Stimulated activated CD8-positive, alpha-beta memory T cell treated with anti-CD3 and anti-CD28 coated beads, Interleukin-12 subunit alpha, Interleukin-12 subunit beta, amount 100 ng/mL, for 1 hour (primary cell): ENCODE measurements at places on chromosomes 12 and 14.

- no peak for DNase-seq
These were observed 17.2 kb upstream of the LRRK2 start for GRCh38 chr12:40207551-40207950.

DNA sequence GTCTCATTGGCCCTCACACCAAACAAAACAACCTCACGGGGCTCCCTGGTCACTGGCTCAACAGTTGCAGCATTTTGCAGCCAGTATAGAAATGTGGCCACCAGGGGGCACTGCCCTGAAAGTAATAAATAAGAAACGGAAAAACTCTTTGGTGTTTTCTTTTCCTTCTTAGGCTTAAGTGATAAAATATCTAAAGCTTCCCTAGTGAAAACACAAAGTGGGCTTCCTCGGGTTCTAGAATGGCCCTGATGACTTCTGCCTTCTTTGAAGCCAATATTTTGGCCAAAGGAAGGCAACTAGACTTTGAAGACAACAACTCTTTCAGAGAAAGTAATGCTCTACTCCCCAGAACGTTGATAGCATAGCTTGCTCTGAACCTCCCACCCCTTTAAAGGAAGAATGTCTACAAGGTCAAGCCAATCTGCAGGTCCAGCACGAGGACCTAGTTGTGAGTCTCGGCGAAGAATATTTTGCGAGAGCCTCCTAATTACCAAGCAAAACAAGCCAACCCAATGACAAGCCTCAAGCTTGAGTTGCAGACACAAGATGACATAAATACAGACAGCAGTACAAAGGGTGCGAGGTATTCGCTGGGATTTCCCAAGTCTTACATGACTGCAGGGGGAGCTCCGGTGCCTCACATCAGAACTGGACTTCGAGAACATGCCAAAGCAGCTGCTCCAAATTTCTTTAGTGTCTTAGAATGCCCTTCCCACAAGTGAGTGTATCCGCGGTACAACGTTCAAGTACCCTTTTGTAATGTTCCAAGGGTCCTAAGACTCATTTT, 2.6 kb downstream of the ITPK1 start:
- peak; percentile 76 for DNase-seq

- DNase-seq: no peak
These were observed 1.5 kb downstream of the ATP2B1 start for GRCh38 chr12:89706986-89707702.

DNA sequence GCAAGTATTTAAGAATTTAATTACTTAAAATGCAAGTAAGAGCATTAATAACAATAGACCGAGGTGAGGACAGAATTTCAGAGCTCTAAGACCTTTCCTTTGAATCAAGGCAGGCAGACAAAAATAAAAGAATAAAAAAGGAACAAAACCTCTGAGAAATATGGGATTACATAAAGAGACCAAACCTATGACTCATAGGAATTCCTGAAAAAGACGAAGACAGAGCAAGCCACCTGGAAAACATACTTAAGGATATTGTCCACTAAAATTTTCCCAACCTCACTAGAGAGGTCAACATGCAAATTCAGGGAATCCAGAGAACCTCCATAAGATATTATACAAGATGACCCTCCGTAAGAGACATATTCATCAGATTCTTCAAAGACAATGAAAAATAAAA, 325.1 kb downstream of the AEBP2 start:
- DNase-seq: no peak

DNA sequence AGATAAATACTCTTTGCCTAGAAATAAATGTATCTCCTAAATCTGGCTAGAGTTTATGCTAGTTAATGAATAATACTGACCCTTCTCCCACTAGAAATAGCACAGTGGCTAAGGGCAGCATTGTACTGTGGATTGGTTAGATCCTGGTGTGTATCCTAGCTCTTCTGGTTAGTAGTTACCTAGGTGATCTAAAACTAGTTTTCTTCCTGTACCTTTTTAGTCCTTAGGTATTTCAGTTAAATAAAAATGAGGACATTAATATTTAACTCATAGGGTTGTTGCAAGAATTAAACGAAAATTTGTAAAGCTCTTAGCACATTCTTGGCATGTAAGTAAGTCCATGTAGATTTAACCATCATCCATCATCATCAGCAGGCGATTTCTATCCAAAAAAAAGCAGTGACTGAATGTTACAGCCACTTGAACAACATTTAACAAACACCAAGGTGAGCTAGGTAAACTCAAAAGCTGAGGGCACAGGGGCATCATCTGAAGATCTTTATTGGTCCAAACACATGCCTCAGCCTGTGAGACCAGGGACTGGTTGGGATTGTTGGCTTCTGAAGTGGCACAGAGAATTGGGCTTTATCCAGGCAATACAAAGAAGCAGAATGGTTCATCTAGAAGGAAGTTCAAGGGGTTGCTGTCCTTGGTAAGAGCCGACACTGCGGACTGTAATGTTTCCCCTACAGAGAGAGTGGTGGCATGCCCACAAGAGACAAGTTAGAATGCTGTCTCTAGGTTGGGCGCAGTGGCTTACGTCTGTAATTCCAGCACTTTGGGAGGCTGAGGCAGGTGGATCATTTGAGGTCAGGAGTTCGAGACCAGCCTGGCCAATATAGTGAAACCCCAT, 100.8 kb downstream of the GAS2L3 start:
- no peak for DNase-seq

DNA sequence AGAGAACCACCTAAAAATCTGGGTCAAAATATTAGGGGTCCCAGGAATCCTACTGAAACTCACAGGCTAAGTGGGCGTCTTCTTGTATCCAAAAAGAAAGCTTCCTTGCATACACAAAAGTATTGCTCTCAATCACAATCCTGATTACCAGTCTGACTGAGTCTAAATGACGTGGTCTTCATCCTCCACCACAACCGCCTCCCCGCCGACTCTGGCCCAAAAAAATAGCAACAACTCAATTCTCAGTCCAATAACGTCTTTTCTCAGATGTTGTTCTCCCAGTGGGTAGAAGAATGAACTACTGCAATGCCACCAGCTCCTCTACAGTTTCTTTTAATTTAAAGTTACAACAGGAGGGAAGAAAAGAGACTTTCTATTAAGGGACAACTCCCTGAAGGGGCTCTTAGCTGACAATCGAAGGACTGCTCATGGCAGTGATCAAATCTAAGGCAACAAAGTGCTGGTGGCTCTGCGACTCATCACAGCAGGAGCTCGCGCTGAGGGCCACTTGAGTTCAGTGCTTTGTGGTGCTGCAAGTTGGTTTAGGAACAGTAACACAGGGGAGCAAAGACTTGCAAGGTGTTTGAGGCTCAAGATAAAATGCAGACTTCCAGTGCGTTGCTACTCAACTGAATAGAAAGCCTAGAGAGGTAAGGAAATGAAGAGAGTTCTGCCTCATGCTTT, 394.1 kb downstream of the BCAT1 start:
- DNase-seq: no peak

DNA sequence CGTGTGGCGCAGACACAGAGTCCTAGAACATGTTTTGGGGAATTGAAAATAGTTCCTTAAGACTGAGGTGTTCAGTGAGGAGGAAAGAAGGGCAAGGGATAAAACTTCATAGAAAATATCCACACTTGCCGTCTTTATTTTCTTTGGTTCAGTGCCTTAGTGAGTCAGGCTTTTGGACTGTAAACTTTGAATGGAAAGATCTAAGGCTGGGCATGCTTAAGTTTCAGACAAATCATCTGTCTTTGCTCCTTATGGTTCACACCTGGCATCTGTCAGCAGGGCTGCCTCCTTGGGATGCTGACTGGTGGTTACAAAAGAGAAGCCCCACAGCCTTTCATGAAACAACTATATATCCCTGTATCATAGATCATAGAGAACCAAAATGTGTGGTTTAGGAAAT, 136.3 kb upstream of the PRICKLE1 start:
- no peak for DNase-seq

- DNase-seq: no peak
These were observed 99.6 kb downstream of the SLC25A47 start for GRCh38 chr14:100422556-100423316.

GRCh38 chr14:75979071-75979571, 2.7 kb downstream of the TGFB3 start:
- no peak for DNase-seq

- no peak for DNase-seq
These were observed 449.7 kb downstream of the TMTC2 start for GRCh38 chr12:83136411-83136810.

DNA sequence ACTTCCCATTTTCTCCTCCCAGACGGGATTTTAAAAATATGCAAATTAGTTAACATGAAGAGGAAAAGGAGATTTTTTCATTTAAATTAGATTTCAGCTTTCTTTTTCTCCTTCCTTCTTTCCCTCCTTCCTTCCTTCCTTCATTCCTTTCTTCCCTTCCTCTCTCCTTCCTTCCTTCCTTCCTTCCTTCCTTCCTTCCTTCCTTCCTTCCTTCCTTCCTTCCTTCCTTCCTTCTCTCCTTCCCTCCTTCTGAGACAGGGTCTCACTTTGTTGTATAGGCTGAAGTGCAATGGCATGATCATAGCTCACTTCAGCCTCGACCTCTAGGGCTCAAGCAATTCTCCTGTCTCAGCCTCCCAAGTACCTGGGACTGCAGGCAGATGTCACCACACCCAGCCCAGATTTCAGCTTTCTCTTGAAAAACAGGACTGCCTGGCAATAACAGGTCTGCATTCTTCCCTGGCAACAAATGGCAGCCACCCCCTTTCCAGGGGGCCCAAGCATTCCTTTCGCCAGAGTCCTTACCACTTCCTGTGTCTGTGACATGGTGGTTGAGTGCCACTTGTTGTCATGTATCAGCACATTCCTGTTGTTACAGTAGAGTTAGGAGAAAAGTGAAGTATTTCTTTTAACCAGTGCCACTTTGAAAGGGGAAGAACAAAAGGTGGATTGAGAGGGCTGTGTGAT, 119.1 kb downstream of the PTPN11 start:
- no peak for DNase-seq

DNA sequence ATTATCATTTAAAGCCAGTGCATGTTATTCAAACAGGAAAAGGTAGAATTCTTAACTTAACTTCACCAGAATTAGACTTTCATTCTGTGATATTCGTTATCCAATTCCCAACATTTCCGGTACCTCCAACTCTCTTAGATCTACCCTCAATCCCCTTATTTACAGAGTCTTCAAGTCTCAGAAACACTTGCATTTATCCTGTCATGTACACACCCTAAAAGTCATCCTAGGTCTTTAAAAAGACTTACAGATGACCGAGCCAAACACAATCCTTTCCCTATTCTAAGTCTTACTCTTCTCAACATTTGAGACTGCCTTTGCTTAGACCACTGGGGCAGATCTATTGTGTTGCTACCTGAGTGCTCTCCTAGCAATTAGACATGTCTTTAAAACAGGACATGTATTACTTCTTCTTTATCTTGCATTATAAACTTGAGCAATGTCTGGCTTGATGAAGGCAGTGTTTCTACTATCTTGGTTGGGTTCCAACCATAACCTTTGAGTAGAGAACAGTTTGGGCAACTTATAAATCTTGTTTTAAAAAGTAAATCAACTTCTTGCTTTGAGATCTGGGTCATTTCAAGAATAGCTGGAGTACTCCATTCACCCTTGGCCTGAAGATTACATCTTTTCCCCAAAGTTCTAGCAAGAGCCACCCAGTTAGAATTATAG, 140.6 kb upstream of the PLEKHG7 start:
- DNase-seq: no peak

DNA sequence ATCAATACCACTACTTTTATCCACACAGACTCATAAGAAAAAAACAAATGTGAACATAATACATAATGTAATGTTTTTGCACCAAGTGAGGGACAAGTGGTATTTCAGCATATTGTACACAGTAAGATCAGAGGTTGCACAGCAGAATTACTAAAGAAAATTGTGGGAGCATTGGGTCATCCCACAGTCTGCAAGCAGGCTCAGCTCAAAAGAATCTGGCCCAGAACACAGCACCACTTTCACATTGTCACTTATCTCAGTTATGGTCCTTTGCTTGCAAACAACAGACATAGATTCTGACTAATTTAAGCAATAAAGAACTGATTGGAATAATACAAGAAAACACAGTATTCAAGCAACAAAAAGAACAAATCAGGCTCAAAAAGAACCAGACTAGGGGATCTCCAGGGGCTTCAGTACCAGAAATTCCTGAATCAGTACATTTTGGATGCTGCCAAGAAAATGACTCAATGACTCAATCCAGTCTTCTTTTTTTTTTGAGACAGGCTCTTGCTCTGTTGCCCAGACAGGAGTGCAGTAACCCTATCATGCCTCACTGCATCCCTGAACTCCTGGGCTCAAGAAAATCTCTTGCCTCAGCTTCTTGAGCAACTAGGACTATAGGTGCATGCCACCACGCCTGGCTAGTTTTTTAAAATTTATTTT, 42.9 kb upstream of the EEA1 start:
- DNase-seq: no peak

- DNase-seq: no peak
These were observed 177.4 kb downstream of the PRKCH start for GRCh38 chr14:61498811-61499210.

- no peak for DNase-seq
These were observed 52.4 kb upstream of the CDKN3 start for GRCh38 chr14:54344445-54344844.

DNA sequence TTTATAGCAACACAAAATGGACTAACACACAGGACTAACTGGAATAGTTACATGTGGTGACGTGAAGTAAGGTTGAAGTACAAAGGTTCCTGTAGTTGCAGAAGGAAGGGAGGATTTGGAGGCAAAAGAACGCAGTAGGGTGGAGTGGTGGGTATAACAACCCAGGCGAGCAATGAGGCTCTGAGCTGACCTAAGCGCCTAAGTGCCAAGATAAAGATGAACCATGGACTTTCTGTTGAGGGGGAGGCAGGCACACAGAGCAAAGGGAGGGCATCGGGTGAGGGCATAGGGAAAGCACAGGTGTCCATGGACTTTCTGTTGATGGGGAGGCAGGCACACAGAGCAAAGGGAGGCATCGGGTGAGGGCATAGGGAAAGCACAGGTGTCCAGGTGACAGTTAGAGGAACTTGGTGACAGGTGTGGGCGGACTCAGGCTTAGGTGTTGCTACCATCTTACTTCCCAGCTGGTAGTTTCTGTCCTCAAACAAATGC, 15.2 kb downstream of the SCNN1A start:
- DNase-seq: no peak

DNA sequence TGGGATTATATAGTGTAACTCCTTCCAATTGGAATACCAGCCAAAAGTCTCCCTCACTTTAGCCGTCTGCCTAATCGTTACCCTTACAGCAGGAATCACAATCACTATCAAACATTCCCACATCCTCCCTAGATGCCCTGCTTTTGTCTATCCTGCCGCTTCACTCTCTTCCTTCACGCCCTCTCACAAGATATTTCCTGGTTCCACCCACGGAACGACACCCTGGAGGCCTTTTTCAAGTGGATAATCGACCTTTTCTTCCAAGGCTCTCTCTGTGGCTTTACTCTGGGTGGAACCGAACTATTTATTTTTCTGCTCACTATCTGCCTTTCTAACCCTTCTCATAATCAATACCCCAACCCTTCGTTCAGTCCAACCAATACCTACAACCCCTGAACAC, 58.9 kb downstream of the MOK start:
- DNase-seq: no peak

DNA sequence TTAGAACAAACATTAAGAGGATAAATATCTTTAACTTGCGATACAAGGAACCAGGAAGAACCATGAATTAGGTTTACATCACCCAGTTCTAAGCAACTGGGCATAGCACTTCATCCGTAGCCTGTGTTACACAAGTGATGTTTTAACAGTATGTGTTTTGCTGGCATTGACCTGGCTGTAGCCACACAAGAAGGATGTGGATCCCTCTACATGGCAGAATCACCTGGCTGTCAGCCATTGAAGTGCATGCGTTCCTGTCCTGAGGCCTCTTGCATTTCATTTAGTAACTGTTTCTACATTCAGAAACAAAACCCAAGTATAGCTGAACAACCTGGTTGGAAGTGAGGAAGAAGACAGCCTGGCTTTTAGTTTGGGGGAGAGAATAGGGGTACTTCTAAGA, 72.2 kb downstream of the TGFB3 start:
- no peak for DNase-seq
